ENCODE measurements at places on chromosomes 7 and 10. TPM values are rescaled to one million over a fixed set of nuclear protein-coding genes. Genes with fewer than 3 reads are reported as not detected.

DNA sequence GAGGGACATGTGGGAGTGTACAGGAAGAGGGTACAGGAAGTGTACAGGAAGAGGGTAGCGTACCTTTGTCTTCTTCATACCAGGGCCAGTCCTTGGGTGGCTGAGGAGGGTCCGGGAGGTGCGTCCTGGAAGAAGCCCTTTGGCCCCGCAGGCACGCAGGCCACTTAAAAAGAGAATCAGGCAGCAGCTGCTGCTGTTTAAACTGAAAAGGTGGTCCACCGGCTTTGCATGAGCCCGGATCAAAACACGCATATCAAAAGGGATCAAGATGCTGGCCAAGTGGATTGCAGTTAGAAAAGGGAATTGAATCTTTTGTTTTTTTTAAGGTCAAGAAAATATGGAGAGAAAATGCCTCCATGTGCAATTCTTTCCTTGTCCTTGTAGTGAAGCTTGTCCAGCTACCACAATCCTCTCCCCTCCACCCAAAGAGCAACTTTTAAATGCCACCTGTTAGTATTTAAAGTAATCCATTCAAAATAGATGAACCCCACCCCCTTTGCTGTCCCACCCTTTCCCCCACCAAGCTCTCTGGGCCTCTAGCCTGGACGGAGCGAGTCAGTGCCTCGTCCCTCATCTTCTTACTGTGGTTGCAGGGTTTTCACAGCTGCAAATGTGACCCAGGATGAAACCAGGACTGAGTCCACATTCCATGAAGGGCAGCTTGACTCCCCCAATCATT lies 142.8 kb downstream of the GLCCI1 start:
- no peak overlapping the region for H3K4me3 ChIP-seq
- H3K4me1 ChIP-seq = peaks cover 34% of the 10 kb centered on the region
- DNase-seq = no peak
- H3K27ac ChIP-seq = no peak overlapping the region
- no peaks in the 10 kb centered on the region for H3K27me3 ChIP-seq
- H3K36me3 ChIP-seq = no peaks in the 10 kb centered on the region

Gene ABCA13
- not detected for total RNA-seq

DNA sequence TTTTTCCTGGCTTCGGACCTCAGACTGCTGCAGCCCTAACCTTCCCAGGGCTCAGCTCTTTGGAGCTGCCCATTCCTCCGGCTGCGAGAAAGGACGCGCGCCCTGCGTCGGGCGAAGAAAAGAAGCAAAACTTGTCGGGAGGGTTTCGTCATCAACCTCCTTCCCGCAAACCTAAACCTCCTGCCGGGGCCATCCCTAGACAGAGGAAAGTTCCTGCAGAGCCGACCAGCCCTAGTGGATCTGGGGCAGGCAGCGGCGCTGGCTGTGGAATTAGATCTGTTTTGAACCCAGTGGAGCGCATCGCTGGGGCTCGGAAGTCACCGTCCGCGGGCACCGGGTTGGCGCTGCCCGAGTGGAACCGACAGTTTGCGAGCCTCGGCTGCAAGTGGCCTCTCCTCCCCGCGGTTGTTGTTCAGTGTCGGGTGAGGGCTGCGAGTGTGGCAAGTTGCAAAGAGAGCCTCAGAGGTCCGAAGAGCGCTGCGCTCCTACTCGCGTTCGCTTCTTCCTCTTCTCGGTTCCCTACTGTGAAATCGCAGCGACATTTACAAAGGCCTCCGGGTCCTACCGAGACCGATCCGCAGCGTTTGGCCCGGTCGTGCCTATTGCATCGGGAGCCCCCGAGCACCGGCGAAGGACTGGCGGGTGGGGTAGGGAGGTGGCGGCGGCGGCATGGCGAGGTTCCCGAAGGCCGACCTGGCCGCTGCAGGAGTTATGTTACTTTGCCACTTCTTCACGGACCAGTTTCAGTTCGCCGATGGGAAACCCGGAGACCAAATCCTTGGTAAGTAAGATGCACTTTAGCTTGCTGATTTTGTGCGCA lies at the start of gene PLXDC2:
Gene PLXDC2 (plus strand): TSS at position 22 of the 820 bp plus-strand sequence.
- peak within 1 kb of the TSS; percentile 31 for H3K4me3 ChIP-seq
- H3K36me3 ChIP-seq = no peaks in the 10 kb centered on the region
- peaks cover 20% of the 10 kb centered on the region for H3K27me3 ChIP-seq
- DNase-seq = peak; percentile 18

- no peaks in the 10 kb centered on the region for H3K36me3 ChIP-seq
- no peaks in the 10 kb centered on the region for H3K27me3 ChIP-seq
- H3K4me3 ChIP-seq = no peak overlapping the region
- peak; percentile 43 for DNase-seq
Measured at GRCh38 chr7:19747740-19748339, 25.6 kb downstream of the TMEM196 start.

DNA sequence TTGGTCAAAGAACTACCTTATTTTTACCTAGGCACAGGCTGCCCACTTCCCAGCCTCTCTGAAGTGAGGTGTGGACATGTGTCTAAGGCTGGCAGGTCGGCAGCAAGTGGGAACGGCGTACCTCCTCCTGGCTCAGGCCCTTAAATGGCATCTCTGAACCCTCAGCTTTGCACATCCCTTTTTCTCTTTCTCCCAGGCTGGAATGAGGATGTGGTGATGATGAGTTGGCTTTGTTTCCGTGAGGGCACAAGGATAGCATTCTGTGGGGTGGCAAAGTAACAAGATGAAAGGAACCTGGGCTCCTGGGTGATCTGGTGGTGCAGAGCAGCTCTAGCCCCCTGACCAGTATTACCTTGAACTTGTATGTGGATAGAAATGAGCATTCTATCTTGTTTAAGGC lies 196.8 kb downstream of the REEP3 start:
- peaks cover 2% of the 10 kb centered on the region for H3K27me3 ChIP-seq
- H3K27ac ChIP-seq = no peak overlapping the region
- no peak for DNase-seq
- no peaks in the 10 kb centered on the region for H3K36me3 ChIP-seq
- H3K4me3 ChIP-seq = no peak overlapping the region
- no peaks in the 10 kb centered on the region for H3K4me1 ChIP-seq

Gene RBP4
- not detected for total RNA-seq

GRCh38 chr7:116585392-116585791 lies 60.6 kb downstream of the CAV1 start:
- H3K27ac ChIP-seq = no peak overlapping the region
- peaks cover 13% of the 10 kb centered on the region for H3K4me1 ChIP-seq
- no peak overlapping the region for H3K4me3 ChIP-seq
- peaks cover 3% of the 10 kb centered on the region for H3K27me3 ChIP-seq
